Endothelial cell (in vitro differentiated cells): ENCODE measurements at places on chromosomes 5 and 9. TPM values are rescaled to one million over a fixed set of nuclear protein-coding genes. Genes with fewer than 3 reads are reported as not detected.

DNA sequence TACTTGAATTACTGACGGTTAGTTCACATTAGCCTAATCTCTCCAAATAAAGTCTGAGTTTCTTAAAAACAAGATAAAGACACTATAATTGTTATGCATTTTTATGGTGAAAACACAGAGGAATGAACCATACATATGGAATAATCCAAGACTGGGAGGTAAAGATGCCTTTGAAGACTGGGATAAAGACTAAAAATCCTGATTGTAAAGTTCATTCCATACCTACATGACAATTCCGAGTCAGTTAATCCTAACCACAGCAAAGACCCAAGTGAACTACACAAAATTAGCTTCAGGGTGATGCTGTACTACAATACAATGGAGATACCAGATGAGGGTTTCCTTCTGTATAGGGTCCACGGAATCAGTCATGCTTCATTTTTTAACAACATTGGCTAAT is 6.3 kb downstream of the AP3B1 start:
- H3K27ac ChIP-seq, result no peak overlapping the region
- H3K36me3 ChIP-seq, result no peaks in the 10 kb centered on the region
- H3K4me1 ChIP-seq, result peaks cover 25% of the 10 kb centered on the region
- no peak overlapping the region for H3K4me3 ChIP-seq
- no peak for DNase-seq

DNA sequence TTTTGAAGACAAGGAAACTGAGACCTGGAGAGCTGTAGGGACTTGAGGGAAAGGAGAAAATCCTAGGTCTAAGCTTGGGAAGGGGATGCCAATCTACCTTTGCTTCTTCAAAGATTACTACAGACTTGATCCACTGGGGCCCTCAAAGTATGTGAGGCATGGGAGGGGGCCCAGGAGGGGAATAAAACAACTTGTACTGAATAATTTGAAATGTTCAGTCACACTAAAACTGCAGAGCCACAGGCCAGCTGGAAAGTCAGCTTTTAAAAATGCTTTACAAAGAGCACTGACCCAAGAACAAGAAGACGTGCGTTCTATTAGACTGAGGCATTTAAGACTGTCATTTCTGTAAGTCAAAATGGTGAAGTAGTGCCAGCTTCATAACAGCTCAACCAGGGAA is 13.6 kb downstream of the IL33 start:
- no peak overlapping the region for H3K4me3 ChIP-seq
- no peaks in the 10 kb centered on the region for H3K36me3 ChIP-seq
- peaks cover 4% of the 10 kb centered on the region for H3K27me3 ChIP-seq

DNA sequence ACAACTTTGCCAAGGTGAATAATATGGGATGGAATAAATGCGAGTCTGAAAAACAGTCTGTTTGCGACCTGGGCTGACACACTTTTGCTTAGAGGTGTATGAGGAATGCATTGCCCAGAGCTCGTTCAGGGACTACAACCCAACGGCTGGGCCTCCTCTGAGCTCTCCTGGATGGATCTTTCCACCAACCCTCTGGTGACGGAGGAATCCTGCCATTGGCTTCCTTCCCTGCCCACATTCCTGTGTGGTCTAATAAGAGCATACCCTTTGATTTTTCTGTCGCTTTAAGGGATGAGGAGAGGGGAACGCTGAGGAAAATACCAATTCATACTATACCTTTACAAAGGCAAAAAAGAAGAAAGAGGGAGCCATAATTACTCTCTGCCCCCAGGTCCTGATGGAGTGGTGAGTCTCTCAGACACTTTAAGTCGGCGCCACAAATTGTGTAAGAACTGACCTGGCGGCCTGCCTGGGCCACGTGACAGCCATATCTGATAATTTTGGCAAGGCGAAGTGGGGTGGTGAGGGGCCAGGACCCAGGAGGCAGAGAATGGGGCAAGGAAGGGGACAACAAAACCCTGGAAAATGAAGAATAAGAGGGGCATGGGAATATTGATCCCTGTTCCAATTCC is 265.2 kb upstream of the MSX2 start:
- DNase-seq, result no peak
- no peaks in the 10 kb centered on the region for H3K4me1 ChIP-seq
- H3K27me3 ChIP-seq, result no peaks in the 10 kb centered on the region
- no peaks in the 10 kb centered on the region for H3K36me3 ChIP-seq
- no peak overlapping the region for H3K27ac ChIP-seq
- H3K4me3 ChIP-seq, result no peak overlapping the region

DNA sequence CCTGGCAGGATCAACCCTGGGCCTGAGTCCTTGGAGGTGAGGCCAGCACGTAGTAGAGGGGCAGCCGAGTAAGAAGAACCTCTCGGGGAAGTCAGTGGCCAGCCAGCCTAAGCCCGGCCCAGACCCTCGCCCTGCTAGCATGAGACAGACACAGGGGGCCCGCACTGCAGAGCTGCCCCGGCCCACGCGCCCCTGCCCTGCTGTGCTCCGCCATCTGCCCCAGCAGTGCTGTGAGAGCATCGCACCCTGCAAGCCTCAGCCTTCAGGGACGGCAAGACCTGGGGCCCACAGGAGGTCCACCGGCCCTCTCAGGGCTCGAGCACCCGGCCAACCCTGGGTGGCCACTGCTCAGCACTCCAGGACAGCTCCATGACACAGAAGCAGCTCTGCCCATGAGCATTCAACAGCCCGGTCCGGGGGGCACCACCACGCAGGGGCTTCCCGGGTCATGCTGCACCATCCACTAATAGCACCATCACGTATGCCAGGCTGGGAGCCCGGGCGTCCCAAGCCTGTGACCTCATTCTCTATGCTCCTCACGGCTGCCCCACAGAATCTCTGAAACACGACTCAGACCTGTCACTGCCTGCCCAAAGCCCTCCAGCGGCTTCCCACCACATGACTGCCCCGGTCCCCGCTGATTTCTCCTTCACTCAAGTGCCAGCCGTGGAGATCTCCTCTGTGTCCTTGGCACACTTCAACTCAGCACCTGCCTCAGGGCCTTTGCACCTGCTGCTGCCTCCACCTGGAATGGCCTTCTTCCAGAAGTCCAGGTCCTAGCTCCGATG is 38.1 kb downstream of the ADAMTS2 start:
- H3K27ac ChIP-seq, result no peak overlapping the region
- H3K4me3 ChIP-seq, result no peak overlapping the region
- peaks cover 4% of the 10 kb centered on the region for H3K36me3 ChIP-seq
- no peak for DNase-seq

DNAH5 gene
- 0.80 TPM for total RNA-seq

- H3K4me3 ChIP-seq, result no peak overlapping the region
- no peaks in the 10 kb centered on the region for H3K36me3 ChIP-seq
- no peaks in the 10 kb centered on the region for H3K4me1 ChIP-seq
- H3K27me3 ChIP-seq, result no peaks in the 10 kb centered on the region
- DNase-seq, result no peak
Observed at GRCh38 chr5:106140101-106140500, 1530.6 kb downstream of the EFNA5 start.

DNA sequence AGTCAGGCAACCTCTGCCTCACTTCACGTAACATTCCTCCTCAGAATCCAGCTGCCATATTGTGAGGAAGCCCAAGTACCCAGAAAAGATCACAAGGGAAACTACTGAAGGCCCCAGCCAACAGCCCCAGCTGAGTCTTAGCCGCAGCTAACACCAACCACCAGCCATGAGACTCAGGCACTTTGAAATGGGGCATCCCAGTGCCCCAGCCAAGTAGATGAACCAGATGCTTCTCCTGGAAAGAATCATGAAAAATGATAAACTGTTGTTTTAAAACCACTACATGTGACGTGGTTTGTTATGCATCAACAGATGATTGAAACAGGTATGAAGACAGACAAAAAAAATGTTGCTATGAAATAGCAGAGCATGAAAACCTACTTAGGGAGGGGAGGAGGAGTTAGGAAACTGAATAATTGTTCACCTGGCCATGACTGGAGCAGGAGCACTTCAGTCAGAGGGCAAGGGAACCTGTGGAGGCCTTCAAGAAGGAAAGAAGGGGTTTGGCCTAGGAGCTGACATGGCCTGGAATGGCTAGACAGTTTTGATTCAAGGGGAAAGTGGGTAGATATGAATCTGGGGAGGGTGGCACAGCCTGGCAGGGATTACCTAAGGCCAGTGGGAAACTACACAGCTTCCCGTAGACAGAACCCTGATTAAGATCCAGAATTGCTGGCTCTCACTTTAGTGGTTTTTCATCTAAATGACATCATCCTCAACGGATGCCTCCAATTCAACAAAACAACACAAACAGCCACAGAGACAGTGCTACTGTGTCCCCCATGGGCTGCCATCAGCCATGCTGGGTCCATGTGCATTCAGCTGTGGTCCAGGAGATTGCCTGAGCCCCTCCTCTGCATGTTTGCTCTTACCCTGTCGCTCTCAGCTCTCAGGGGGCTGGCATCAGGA is 211.6 kb downstream of the SYK start:
- DNase-seq, result no peak
- no peaks in the 10 kb centered on the region for H3K36me3 ChIP-seq
- no peaks in the 10 kb centered on the region for H3K27me3 ChIP-seq
- no peak overlapping the region for H3K4me3 ChIP-seq
- H3K27ac ChIP-seq, result no peak overlapping the region
- no peaks in the 10 kb centered on the region for H3K4me1 ChIP-seq

SUSD3 gene
- total RNA-seq, result 1.2 TPM

TSSK1B gene
- not detected for total RNA-seq

NDOR1 gene
- 22.5 TPM for total RNA-seq

SLC36A2 gene
- total RNA-seq, result not detected

DNA sequence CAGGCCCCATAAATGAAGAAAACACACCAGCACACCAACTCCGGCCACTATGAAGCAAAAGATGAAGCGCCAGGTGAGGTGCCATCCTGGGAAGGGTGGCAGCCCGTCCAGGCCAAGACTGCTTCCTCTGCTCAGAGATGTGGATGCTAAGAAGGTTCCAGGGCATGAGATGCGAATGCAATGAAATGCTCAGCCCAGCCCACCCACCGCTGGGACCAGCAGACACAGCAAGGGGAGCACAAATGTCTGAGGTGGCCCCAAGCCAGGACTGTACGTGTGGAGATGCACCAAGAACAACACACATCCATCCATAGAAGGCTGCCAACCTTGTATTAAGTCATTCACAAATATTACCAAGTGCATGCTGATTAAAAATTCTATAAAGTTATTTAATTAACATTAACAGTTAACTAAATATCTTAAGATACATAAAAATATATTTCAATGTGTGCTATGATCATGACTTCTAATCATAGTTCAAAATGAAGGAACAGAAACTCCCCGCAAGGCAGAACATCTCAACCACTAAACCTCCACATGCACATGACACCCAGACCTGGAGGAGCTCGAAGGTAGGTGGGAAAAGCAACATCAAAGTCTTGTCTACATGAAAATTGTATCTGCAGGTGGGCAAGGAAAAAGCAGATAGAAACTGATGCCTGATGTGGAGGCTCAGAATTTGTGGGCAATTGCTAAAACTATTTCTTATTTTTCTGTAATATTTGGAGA is 43.7 kb downstream of the BICD2 start:
- H3K27ac ChIP-seq, result no peak overlapping the region
- peaks cover 33% of the 10 kb centered on the region for H3K36me3 ChIP-seq
- DNase-seq, result no peak
- H3K27me3 ChIP-seq, result peaks cover 10% of the 10 kb centered on the region
